ENCODE measurements at places on chromosomes 16 and 17.

DNA sequence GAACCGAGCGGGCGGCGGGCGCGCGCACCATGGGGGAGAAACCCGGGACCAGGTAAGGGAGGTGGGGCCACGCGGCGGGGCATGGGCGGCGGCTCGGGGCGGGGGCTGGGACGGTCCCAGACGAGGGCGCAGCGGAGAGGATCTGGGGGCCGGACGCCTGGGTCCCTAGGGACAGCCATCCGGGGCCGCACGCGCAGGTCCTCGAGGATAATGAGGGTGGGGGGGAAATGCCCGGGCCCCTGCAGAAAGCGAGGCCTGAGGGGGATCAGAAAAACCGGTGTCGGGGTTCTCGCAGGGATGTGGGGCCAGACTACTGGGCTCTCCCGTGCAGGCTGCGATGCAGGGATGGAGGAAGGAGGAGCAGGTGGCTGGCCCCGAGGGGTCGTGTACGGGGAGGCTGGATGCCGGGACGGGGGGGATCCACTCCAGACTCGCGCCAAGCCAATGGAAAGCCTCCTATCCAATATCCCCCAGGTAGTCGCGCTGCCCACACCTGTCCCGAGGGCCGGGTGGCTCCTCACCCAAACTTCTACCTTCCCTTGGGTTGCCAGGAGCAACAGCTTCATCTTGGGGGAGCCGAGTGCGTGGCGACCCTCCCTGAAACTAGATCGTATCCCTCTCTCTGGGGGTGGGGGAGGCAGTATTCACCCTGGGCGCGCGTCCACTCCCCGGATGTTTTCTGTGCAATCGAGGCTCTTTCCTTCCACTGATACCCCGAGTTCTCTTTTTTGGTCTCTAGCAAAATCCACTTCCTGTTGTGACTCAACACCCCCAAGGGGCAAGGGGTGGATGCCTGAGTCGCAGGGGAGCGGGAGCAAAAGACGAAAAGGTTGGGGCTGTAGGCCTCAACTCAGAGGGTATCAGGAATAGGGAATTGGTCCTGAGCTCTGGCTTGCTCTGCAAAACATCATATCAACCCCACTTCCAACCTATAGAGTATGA is 532 bp downstream of the ARRB2 start:
- no peak for DNase-seq

GRCh38 chr17:74018115-74018514 is 185.4 kb upstream of the RPL38 start:
- no peak for DNase-seq

- peak; percentile 66 for DNase-seq
These were observed 804 bp downstream of the BORCS6 start for GRCh38 chr17:8189041-8189710.

GRCh38 chr16:27321013-27321915 is 7.5 kb downstream of the IL4R start:
- DNase-seq, result no peak

DNA sequence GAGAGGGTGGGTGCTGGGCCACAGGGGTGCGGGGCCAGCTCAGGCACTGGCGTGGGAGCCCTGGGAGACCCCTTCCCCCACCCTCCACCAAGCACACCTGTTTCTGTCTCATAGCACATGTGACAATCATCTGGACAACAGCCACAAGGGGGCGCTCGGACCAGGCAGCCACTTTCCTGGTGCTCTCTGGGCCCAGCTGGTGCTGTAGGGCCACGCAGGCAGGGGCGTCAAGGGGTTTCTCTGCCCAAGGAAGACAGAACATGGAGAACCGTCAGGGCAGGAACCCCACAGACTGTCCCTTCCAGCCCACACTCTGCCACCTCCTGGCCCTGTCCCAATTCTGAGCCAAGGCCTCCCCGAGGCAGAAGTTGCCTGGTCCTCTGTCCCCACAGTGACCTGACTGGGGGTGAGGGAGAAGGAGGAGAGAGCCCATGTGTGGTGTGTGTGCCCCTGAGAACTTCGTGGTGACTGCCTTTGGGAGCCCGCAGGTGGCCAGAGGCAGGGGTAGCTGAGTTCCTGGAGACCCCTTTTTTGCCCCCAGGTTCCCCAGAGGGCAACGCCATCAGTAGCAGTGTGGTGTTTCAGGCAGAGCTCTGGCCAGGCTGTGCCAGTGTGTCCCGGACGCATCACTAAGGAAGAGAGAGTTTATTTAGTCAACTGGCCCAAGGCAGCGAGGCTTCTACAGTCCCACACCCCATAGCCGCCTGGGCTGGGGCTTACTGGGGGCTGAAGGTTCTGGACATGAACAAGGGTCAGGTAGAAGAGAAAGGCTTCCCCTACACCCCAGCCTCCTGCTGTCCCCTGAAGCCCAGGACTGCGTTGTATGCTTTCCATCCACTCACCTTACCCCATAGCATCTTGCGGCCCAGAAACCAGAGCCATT is 3.1 kb upstream of the SETD6 start:
- peak; percentile 79 for DNase-seq
